ENCODE measurements at places on chromosomes 5 and 9. TPM values are rescaled to one million over a fixed set of nuclear protein-coding genes. Genes with fewer than 3 reads are reported as not detected.

DNA sequence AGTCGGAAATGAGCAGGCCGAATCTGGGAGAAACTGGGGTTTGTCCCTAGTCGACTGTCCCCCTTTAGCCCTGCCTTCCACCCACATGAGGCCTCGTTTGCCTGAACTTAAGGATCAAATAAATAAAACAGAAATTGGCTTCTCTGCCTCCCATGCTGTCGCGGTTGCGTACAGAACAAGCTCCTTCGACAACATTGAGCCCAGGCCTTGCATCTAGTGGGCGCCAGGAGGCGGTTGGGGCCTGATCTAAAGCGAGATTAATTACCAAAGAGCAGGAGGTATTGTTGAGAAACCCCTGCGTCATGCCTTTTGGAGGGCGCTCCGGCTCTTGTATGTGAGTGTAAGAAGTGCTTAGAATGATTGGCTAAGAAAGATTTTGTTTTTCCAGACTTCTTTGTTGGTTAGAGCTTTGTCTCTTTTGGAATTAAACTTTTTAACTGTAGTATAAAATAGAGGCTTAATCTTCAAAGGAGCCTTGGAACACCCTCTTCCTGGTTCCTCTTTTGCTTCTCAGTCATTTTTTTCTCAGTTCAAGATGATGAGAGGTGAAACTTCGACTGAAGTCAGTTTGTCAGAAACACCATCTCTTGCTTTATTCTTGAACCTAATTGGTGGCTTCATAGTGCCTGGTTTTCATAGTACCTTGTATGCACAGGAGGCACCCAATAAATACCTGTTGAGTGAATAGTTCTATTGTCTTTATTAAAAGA lies 828 bp downstream of the ATP6V0E1 start:
- H3K4me3 ChIP-seq = peak overlapping the region; percentile 95
- peak overlapping the region; percentile 95 for H3K27ac ChIP-seq
- peak; percentile 62 for DNase-seq
- no peaks in the 10 kb centered on the region for H3K27me3 ChIP-seq

DNA sequence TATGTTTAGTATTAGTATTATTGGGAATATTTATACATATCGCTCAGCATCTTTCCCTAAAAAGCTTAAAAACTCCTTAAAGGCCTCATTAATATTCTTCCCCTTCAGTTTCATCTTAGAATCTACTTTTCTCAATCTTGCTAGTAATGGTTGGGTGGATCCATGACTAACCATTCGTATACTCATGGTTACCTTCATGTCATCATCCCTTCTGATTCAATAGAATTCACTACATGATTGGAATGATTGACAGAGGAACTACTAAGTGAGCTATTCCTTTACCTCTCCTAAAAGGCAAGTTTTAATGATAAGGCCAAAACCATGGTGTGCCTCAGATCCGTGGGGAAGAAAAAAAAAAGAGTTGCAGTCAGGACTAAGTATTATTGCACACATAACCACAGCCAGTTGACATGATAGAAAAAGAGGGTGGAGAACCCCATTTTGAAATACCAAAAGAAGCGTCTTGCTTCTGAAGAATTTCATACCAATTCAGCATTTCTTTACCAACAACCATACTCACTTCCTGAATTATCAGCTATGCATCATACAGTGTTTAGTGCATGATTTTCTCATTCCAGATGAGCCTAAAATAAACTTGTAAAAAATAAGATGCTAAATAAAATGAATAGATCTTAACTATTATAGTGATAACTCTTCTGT lies 624.6 kb downstream of the PDE4D start:
- H3K27me3 ChIP-seq = peaks cover 4% of the 10 kb centered on the region
- no peaks in the 10 kb centered on the region for H3K4me1 ChIP-seq
- no peak for DNase-seq
- H3K36me3 ChIP-seq = no peaks in the 10 kb centered on the region
- H3K27ac ChIP-seq = no peak overlapping the region
- H3K4me3 ChIP-seq = no peak overlapping the region

- H3K27me3 ChIP-seq = peaks cover 24% of the 10 kb centered on the region
- no peaks in the 10 kb centered on the region for H3K4me1 ChIP-seq
- DNase-seq = no peak
- H3K4me3 ChIP-seq = no peak overlapping the region
- H3K36me3 ChIP-seq = no peaks in the 10 kb centered on the region
- no peak overlapping the region for H3K27ac ChIP-seq
Observed at GRCh38 chr9:87620731-87621322, 105.1 kb upstream of the CTSL start.

GRCh38 chr5:171888051-171888481 lies 102.4 kb downstream of the SMIM23 start:
- peaks cover 3% of the 10 kb centered on the region for H3K36me3 ChIP-seq
- H3K4me3 ChIP-seq = no peak overlapping the region
- no peak for DNase-seq
- peaks cover 15% of the 10 kb centered on the region for H3K4me1 ChIP-seq
- no peak overlapping the region for H3K27ac ChIP-seq

DNA sequence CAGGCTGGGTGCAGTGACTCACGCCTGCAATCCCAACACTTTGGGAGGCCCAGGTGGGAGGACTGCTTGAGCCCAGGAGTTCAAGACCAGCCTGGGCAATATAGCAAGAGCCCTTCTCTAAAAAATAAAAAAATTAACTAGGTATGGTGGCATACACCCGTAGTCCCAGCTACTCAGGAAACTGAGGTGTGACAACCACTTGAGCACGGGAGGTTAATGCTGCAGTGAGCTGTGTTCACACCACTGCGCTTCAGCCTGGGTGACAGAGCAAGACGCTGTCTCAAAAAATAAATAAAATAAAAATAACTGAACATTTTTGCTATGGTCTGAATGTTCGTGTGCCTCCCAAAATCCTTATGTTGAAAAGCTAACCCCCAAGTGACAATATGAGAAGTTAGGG lies 24.5 kb downstream of the AGTPBP1 start:
- H3K4me1 ChIP-seq = peaks cover 31% of the 10 kb centered on the region
- H3K27ac ChIP-seq = peak overlapping the region; percentile 12
- H3K27me3 ChIP-seq = no peaks in the 10 kb centered on the region
- DNase-seq = no peak
- H3K36me3 ChIP-seq = no peaks in the 10 kb centered on the region
- no peak overlapping the region for H3K4me3 ChIP-seq

TUBB4B gene
- 90.5 TPM for total RNA-seq

SSBP2 gene
- 39.6 TPM for total RNA-seq

- H3K27me3 ChIP-seq = peaks cover 50% of the 10 kb centered on the region
- H3K4me3 ChIP-seq = no peak overlapping the region
- no peak overlapping the region for H3K27ac ChIP-seq
- H3K36me3 ChIP-seq = peaks cover 2% of the 10 kb centered on the region
- DNase-seq = no peak
Observed at GRCh38 chr5:59256331-59256730, 637.2 kb downstream of the PDE4D start.

DNA sequence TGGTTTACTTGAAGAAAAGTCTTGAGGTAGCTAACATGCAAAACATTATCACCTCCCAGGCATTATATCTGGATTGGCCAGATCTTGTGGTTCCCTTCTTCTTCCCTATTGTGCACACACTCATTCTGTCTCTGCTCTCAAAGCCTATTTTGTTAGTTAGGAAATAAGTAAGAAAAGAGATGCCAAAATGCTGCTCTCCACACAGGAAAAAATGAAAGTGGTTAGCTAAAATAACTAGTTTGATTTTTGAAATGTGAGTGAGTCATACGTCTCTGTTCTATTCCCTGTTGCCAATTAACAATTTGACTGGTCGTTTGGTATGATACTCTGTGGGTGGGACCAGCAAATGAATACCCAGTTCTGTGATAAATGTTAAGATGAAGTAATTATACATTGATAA lies 28.1 kb downstream of the LMNB1 start:
- no peak for DNase-seq
- H3K4me3 ChIP-seq = no peak overlapping the region
- H3K4me1 ChIP-seq = peaks cover 15% of the 10 kb centered on the region
- no peaks in the 10 kb centered on the region for H3K27me3 ChIP-seq
- H3K27ac ChIP-seq = no peak overlapping the region

PCDHB6 gene
- total RNA-seq = not detected

DNA sequence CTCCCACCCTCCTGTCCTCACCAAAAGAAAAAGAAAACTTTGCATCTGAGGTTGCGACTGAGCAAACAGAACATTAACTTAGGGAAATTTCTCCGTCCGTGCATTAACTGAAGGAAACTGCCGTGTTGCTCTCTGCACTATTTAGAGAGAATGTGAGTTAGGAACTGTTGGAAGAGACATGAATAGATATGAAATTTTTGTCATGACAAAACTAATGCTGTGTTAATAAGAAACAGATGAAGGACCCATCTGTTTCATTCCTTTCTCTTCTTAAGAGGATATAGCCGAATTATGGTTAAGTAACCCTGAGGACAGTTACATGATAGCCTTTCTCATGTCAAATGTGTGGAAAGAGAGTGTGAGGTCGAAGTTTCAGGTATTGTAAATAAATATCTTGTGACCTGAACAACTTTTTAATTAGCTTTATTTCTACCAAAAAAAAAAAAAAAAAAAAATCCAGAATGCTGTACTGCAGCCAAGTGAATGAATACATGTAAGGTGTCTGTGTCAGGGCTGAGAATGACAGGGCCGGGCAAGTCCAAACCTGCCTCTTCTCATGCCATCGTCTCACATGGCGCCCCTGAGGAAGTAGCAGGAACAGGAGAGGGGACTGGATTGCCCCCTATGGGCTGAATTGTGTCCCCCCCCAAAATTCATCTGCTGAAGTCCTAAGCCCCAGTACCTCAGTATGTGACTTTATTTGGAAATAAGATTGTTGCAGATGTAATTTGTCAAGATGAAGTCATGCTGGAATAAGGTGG lies 35.6 kb upstream of the ANKRD33B start:
- no peak overlapping the region for H3K27ac ChIP-seq
- H3K4me3 ChIP-seq = no peak overlapping the region

PCDHGA8 gene
- not detected for total RNA-seq

- H3K4me3 ChIP-seq = no peak overlapping the region
- H3K27me3 ChIP-seq = peaks cover 21% of the 10 kb centered on the region
- H3K27ac ChIP-seq = no peak overlapping the region
- H3K4me1 ChIP-seq = no peaks in the 10 kb centered on the region
Observed at GRCh38 chr9:94719878-94720277, 6.6 kb upstream of the AOPEP start.

ECM2 gene
- not detected for total RNA-seq

GRCh38 chr5:86143837-86144236 lies 473.9 kb upstream of the COX7C start:
- no peaks in the 10 kb centered on the region for H3K4me1 ChIP-seq
- no peaks in the 10 kb centered on the region for H3K27me3 ChIP-seq
- H3K4me3 ChIP-seq = no peak overlapping the region
- no peak overlapping the region for H3K27ac ChIP-seq
- no peak for DNase-seq

SCGB3A1 gene
- not detected for total RNA-seq

Data from T-helper 17 cell (primary cell).